ENCODE measurements at places on chromosomes 12 and 14.

- no peak overlapping the region for H3K27ac ChIP-seq
- H3K4me3 ChIP-seq, result no peak overlapping the region
- H3K4me1 ChIP-seq, result peaks cover 4% of the 10 kb centered on the region
- no peaks in the 10 kb centered on the region for H3K36me3 ChIP-seq
- DNase-seq, result peak; percentile 19
Observed at GRCh38 chr14:78405079-78405856, 235.1 kb downstream of the NRXN3 start.

GRCh38 chr12:42180990-42181596 is 36.4 kb upstream of the GXYLT1 start:
- no peaks in the 10 kb centered on the region for H3K4me1 ChIP-seq
- no peaks in the 10 kb centered on the region for H3K27me3 ChIP-seq
- no peak overlapping the region for H3K4me3 ChIP-seq
- no peak overlapping the region for H3K27ac ChIP-seq
- no peaks in the 10 kb centered on the region for H3K36me3 ChIP-seq

- DNase-seq, result peak; percentile 50
- no peak overlapping the region for H3K4me3 ChIP-seq
- no peaks in the 10 kb centered on the region for H3K36me3 ChIP-seq
Observed at GRCh38 chr14:95483309-95484165, 32.9 kb downstream of the SYNE3 start.

DNA sequence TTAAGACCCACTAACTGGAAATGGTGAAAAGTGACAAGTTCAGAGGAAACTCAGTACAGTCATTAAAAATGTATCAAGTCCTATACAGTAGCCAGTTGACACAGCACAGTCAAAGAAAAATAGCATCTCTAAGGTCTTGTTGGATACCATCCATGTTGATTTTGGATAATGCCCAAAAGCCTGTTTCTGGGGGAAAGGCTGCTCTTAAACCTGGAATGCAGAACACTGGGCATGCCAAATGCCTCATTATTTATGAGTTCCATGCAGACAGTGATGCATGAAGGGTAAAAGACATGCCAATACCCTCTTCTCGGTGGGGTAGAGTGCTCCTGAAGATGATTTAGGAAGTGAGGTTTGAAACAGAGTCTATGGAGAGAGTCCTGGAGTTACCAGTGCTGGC is 29.6 kb downstream of the KCNK13 start:
- H3K4me3 ChIP-seq, result no peak overlapping the region
- H3K27me3 ChIP-seq, result no peaks in the 10 kb centered on the region
- H3K36me3 ChIP-seq, result no peaks in the 10 kb centered on the region
- H3K27ac ChIP-seq, result no peak overlapping the region

DNA sequence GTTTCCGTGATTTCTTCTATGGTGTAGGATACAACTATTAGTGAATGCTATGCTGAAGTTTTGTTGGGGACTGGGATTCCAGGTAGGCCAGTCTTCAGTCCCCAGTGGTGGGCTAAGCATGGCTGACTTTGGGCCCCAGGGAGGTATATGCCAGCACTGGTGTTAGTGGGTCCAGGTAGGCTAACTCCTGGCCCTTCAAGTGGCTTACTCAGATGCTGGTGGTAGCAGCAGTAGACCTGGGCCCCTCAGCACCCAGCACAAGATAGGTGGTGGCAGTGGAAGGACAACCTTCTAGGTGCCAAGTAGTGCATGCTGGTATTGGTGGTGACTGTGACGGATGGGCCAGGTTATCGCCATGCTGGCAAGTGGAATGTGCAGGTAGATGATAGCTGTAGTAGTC is 955.1 kb downstream of the TMTC2 start:
- H3K27ac ChIP-seq, result no peak overlapping the region
- no peak for DNase-seq
- no peak overlapping the region for H3K4me3 ChIP-seq
- no peaks in the 10 kb centered on the region for H3K27me3 ChIP-seq
- H3K4me1 ChIP-seq, result no peaks in the 10 kb centered on the region

- H3K4me3 ChIP-seq, result peak within 1 kb of the TSS; percentile 36
- no peaks in the 10 kb centered on the region for H3K4me1 ChIP-seq
- peak within 1 kb of the TSS; percentile 1 for H3K27ac ChIP-seq
Observed at GRCh38 chr12:22334410-22335100, at the start of gene ST8SIA1. Gene ST8SIA1, minus strand, starts transcription at chr12:22334707. Its CDS starts 475 bp downstream, at chr12:22334232.

DNA sequence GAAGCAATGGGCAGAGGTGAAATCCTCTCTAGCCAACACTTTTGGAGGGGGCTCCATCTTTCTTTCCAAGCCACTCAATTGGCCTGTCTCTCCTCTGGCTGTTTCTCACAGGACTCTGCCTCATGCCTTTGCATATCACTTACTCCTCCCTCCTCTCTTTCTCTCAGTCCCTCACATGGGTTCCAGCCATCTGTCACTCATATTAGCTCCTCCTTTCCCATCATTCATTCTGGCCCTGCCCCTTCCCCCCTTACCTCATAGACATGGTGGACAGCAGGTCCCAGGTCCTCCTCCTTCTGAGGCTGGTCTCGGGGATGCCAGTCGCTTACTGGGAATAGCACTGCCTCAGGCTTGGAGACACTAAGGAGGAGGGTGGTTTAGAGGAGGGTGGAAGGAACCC is 16.6 kb upstream of the ZNF385A start:
- no peak overlapping the region for H3K27ac ChIP-seq
- DNase-seq, result no peak
- no peak overlapping the region for H3K4me3 ChIP-seq
- peaks cover 2% of the 10 kb centered on the region for H3K4me1 ChIP-seq
- H3K36me3 ChIP-seq, result peaks cover 58% of the 10 kb centered on the region

GRCh38 chr12:63994704-63995103 is 150.2 kb downstream of the SRGAP1 start:
- H3K4me3 ChIP-seq, result no peak overlapping the region
- H3K27me3 ChIP-seq, result no peaks in the 10 kb centered on the region
- no peak for DNase-seq
- peaks cover 3% of the 10 kb centered on the region for H3K4me1 ChIP-seq

DNA sequence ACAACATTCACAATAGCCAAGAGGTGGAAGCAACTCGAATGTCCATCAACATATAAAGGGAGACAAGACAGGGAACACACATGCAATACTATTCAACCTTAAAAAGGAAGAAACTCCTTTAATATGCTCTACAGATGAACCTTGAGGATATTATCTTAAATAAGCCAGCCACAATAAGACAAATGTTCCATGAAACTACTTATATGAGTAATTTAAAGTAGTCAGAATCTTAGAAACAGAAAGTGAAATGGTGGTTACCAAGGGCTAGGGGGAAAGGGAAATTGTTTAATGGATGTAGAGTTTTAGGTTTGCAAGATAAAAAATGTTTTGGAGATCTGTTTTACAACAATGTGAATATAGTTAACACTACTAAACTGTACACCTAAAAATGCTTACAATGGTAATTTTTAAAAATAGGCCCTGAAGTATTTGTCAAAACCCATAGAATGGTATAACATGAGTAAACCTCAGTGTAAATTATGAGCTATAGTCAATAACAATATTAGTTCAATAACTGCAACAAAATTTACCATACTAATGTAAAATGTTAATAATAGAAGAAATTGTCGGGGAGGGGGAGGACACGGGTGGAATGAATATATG is 71.1 kb downstream of the EGLN3 start:
- no peaks in the 10 kb centered on the region for H3K4me1 ChIP-seq
- no peak overlapping the region for H3K4me3 ChIP-seq
- no peak for DNase-seq
- H3K36me3 ChIP-seq, result no peaks in the 10 kb centered on the region
- no peak overlapping the region for H3K27ac ChIP-seq
- no peaks in the 10 kb centered on the region for H3K27me3 ChIP-seq

DNA sequence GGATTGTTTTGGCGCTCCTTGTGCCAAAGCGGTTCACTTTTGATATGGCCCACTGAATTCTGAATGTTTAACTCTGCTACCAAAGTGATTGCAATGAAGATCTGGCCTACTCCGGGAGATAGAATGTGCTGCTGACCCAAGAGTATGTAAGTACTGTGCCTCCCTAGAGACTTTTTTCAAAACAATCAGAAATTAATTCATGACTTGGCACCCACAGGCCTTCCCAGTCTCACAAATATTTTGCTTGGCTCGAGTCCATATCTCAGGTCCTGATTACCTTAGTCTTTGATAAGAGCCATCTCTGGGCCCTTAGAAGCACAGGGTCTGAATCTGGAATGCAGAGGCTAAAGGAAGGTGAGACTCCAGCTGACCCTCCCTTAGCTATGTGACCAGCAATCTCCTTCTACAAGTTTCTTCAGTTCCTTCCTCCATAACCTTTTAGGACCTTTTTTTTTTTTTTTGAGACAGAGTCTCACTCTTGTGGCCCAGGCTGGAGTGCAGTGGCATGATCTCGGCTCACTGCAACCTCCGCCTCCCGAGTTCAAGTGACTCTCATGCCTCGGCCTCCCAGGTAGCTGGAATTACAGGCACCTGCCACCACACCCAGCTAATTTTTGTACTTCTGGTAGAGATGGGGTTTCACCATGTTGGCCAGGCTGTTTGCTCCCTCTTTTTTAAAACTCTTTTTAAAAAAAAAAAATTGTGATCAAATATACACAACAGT is 49.5 kb upstream of the METAP2 start:
- H3K4me1 ChIP-seq, result no peaks in the 10 kb centered on the region
- DNase-seq, result no peak
- no peak overlapping the region for H3K27ac ChIP-seq
- no peaks in the 10 kb centered on the region for H3K36me3 ChIP-seq
- no peak overlapping the region for H3K4me3 ChIP-seq

DNA sequence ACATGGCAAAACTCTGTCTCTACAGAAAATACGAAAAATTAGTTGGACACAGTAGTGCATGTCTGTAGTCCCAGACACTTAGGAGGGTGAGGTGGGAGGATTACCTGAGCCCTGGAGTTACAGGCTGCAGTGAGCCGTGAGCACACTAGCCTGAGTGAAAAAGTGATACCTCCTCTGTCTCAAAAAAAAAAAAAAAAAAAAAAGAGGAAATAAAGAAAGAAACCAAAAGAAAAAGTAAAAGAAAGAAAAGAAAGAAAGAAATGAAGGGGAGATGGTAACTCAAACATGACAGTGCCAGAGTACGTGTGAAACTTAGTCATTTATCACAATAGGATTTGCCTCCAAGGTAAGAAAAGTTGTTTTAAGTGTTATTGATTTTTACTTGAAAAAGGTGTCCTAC is 407.0 kb upstream of the MGAT4C start:
- H3K4me3 ChIP-seq, result no peak overlapping the region
- no peaks in the 10 kb centered on the region for H3K4me1 ChIP-seq
- H3K27me3 ChIP-seq, result no peaks in the 10 kb centered on the region
- H3K27ac ChIP-seq, result no peak overlapping the region
- no peaks in the 10 kb centered on the region for H3K36me3 ChIP-seq

- H3K36me3 ChIP-seq, result no peaks in the 10 kb centered on the region
- DNase-seq, result no peak
- no peaks in the 10 kb centered on the region for H3K27me3 ChIP-seq
- no peak overlapping the region for H3K4me3 ChIP-seq
- peaks cover 2% of the 10 kb centered on the region for H3K4me1 ChIP-seq
Observed at GRCh38 chr12:104372061-104372720, 68.7 kb downstream of the EID3 start.

DNA sequence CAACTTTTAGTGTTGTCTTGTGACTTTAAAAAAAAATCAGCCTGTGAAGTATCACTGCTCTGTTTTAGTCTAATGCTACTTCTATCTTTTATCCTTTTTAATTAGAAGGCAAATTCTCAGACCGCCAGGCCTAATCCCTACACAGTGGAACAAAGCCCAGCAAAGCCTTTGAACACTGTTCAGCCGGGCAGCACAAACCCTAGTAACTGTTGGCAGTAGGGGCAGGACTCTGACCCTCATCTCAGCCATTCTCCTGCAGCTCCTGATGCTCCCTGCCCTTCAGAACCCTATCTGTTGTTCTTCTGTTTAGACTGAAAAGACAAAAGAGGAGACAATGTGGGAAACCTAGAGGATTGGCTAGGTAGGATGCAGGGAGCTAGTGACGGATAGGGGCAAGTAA is 78.0 kb upstream of the OTX2 start:
- DNase-seq, result no peak
- H3K4me3 ChIP-seq, result no peak overlapping the region
- no peaks in the 10 kb centered on the region for H3K36me3 ChIP-seq

DNA sequence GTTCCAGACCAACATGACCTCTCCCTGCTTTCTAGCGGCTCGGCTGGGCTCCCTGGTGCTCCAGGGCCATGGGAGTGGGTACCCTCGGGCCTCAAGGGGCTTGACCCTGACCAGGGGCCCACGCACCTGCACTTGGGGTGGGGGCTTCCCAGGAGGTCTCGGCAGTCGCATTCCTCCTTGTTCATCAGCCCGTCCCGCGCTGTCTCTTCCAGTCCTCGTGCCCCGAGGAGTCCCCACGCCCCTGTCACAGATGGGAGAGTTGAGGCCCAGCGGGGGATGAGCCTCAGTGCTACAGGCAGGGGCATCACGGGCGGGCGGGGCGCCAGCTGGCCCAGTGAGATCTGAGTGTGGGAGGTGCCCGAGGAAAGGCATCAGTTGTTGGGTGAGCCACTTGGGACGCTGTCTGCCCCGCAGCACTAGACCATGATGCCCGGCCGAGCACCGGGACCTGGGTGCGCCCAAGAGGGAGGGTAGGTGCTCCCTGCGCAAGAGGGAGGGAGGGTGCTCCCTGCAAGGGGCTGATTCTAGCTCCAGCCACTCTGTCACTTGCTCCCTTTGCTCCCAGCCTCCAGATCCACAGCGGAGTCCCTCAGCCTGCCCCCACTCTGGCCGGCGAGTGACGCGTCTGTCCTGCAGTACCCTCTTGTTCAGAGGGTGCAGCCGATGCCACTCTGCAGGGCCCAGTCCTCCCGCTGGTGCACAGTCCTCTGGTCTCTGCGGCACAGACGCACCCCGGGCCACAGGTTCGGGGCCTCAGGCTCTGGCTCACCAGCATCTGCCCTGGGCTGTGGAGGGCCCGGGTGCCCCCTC is 23.8 kb downstream of the MMP17 start:
- H3K27ac ChIP-seq, result no peak overlapping the region
- H3K4me1 ChIP-seq, result peaks cover 2% of the 10 kb centered on the region
- no peak overlapping the region for H3K4me3 ChIP-seq
- no peak for DNase-seq

- no peaks in the 10 kb centered on the region for H3K27me3 ChIP-seq
- H3K4me1 ChIP-seq, result no peaks in the 10 kb centered on the region
- H3K4me3 ChIP-seq, result no peak overlapping the region
- no peaks in the 10 kb centered on the region for H3K36me3 ChIP-seq
- H3K27ac ChIP-seq, result no peak overlapping the region
Observed at GRCh38 chr12:28360253-28360652, 170.0 kb downstream of the CCDC91 start.

Data from mesendoderm (in vitro differentiated cells).